ENCODE measurements at places on chromosomes 1 and 21.

DNA sequence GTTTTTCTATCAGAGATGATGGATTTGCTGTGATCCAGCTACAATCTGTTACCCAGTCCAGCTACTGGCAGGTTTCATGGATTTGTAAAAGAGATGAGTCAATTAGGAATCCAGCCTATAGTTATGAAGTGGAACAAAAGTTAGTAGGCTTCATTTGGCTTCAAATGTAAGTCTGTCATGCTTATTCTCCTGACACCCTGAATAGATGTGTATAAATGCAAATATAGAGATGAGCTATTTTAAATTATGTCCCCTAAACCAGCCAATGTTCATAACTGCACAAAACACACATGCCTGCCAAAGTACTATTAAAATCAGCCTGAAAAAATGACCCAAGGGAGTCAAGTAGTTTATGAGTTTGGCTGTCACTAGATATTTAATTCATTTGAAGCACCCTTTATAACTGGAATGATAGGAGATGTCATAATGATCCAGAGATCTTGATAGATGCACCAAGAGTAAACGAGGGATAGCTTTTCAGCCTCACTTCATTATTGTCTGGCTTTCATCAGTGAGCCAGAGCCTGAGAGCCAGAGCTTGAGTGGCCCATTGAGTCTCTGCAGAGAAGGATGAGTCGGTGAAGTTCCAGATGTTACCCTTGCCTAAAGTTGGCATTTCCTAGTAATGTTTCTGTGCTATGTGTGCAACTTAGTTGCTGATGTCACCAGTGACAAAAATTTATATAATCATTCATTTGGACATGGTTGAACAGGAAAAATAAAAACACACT lies 11.8 kb upstream of the NTMT2 start:
- H3K36me3 ChIP-seq = no peaks in the 10 kb centered on the region
- no peak overlapping the region for H3K27ac ChIP-seq
- no peak for DNase-seq
- no peak overlapping the region for H3K4me3 ChIP-seq
- peaks cover 18% of the 10 kb centered on the region for H3K27me3 ChIP-seq

GRCh38 chr1:16184557-16185303 lies 27.7 kb downstream of the ARHGEF19 start:
- DNase-seq = no peak
- H3K4me3 ChIP-seq = no peak overlapping the region
- H3K27ac ChIP-seq = no peak overlapping the region
- peaks cover 8% of the 10 kb centered on the region for H3K27me3 ChIP-seq
- no peaks in the 10 kb centered on the region for H3K36me3 ChIP-seq
- H3K4me1 ChIP-seq = no peaks in the 10 kb centered on the region

DNA sequence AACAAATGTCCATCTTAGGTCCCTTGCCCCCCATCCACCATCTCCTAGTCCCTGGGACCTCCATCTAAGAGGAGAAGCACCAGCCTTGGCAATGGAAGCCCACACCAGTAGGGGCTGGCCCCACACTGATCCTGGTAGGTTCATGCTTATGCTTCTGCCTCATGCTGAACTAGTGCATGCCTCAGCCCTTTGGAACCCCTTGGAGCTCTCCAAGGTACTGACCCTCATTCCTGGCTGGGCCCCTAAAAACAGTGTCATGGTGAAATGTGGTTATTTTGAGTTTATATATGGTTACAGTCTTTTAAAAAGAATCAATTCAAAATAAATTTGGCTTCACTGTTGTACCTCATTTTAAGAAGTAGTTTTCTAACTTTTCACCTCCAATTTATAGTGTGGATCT lies 108.3 kb downstream of the HIVEP3 start:
- no peaks in the 10 kb centered on the region for H3K36me3 ChIP-seq
- no peak overlapping the region for H3K27ac ChIP-seq
- no peaks in the 10 kb centered on the region for H3K27me3 ChIP-seq
- no peak overlapping the region for H3K4me3 ChIP-seq

- H3K4me1 ChIP-seq = no peaks in the 10 kb centered on the region
- DNase-seq = no peak
- no peak overlapping the region for H3K4me3 ChIP-seq
- no peaks in the 10 kb centered on the region for H3K36me3 ChIP-seq
- H3K27me3 ChIP-seq = no peaks in the 10 kb centered on the region
Observed at GRCh38 chr1:217079584-217079983, 356.4 kb upstream of the ESRRG start.

- H3K4me1 ChIP-seq = peaks cover 8% of the 10 kb centered on the region
- DNase-seq = no peak
- no peak overlapping the region for H3K4me3 ChIP-seq
Observed at GRCh38 chr1:28663871-28664470, 4.6 kb upstream of the GMEB1 start.

GRCh38 chr1:204314171-204314892 lies 45.4 kb downstream of the PLEKHA6 start:
- H3K27ac ChIP-seq = no peak overlapping the region
- H3K27me3 ChIP-seq = peaks cover 8% of the 10 kb centered on the region
- H3K4me1 ChIP-seq = no peaks in the 10 kb centered on the region
- no peaks in the 10 kb centered on the region for H3K36me3 ChIP-seq
- no peak for DNase-seq

DNA sequence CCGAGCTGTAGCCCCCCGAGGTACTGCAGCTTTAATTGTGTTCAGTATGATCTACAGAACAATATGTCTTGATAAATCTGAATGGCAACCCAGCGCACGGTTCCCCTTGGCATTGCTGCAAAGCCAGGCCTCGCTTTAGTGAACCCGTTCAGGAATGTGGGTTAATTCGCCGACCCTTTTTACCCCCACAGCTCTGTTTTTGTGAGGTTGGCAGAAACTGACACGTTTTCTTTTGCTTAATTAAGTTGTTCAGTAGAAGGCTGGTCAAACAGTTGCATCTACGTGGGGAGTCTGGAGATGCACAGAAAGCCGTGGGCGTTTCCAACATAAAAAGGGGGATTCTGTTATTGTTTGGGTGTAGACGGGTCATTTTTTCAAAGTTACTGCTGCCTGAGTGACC lies 43.2 kb downstream of the OLIG1 start:
- no peak for DNase-seq
- H3K36me3 ChIP-seq = no peaks in the 10 kb centered on the region
- no peak overlapping the region for H3K27ac ChIP-seq
- no peak overlapping the region for H3K4me3 ChIP-seq
- peaks cover 55% of the 10 kb centered on the region for H3K27me3 ChIP-seq
- H3K4me1 ChIP-seq = peaks cover 8% of the 10 kb centered on the region

DNA sequence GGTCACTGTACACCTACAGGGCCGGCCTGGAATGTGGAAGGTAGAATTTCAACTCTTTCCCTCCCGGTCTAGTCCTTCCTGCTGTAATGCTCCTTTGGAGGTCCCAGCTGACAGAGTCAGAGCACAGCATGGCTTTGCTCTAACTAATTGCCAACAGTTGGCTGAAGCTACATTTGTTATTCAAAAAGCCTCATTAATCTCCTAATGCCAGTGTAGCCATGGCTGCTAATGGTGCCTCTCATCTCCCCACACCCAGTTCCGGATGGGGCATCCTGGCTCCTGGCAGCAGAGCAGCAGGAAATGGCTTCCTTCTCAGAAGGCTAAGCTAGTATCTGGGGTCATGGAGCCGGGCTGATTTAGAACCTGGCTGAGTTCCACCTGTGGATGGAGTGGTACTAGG lies 18.7 kb upstream of the CAMK1G start:
- DNase-seq = no peak
- H3K27ac ChIP-seq = no peak overlapping the region
- peaks cover 8% of the 10 kb centered on the region for H3K4me1 ChIP-seq
- H3K36me3 ChIP-seq = no peaks in the 10 kb centered on the region
- no peak overlapping the region for H3K4me3 ChIP-seq
- peaks cover 36% of the 10 kb centered on the region for H3K27me3 ChIP-seq

GRCh38 chr1:38818175-38818976 lies 41.2 kb downstream of the RRAGC start:
- no peak for DNase-seq
- H3K4me3 ChIP-seq = no peak overlapping the region
- no peaks in the 10 kb centered on the region for H3K4me1 ChIP-seq
- peaks cover 68% of the 10 kb centered on the region for H3K27me3 ChIP-seq
- H3K36me3 ChIP-seq = no peaks in the 10 kb centered on the region

DNA sequence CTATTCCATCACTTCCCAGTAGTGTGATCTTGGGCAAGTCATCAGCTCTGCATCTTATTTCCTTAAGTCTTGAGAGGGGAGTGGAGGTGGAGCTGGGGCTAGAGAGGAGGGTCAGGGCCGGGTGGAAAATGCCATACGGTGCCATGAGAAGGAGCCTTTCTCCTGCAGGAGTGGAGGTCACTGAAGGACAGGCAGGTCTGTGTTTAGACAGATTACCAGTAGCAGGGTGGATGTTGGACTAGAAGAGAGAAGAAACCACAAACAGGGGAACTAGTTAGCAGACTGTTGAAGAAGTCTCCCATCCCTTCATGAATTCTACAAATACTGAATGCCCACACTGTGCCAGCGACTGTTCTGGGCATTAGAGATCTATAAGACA lies 13.9 kb upstream of the CPT2 start:
- DNase-seq = no peak
- no peaks in the 10 kb centered on the region for H3K36me3 ChIP-seq
- H3K27ac ChIP-seq = no peak overlapping the region
- no peak overlapping the region for H3K4me3 ChIP-seq
- H3K27me3 ChIP-seq = no peaks in the 10 kb centered on the region

GRCh38 chr1:92990828-92991227 lies 29.6 kb upstream of the DIPK1A start:
- H3K27ac ChIP-seq = peak overlapping the region; percentile 69
- H3K27me3 ChIP-seq = no peaks in the 10 kb centered on the region
- H3K4me1 ChIP-seq = peaks cover 25% of the 10 kb centered on the region
- H3K4me3 ChIP-seq = peak overlapping the region; percentile 40
- DNase-seq = no peak

DNA sequence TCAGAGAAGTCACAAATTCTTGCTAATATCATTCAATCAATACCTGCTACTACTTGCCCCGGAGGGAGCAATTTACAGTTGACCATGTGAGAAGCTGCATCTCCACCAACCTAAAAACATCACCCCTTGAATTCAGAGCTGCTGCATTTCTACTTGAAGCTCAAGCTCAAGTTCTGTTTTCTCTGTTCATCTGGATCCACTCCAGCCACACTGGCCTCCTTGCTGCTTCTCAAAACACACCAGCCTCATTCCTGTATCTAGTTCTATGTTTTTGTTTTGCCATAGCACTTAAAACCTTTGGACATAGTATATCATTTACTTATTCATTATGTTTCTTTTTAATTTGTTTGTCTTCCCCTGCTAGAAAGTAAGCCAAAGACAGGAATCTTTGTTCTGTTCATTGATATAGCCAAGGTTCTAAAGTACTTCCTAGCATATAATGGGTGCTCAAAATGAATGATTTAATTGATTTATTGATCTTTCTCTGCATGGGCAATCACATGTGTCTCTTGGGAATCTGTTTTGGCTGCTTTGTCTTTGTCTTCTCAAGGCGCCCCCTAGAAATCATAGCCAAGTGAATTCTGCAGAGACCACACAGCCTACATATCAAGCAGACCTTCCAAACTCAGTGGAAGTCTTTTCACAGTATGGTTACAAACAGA lies 23.6 kb downstream of the SYF2 start:
- no peak overlapping the region for H3K27ac ChIP-seq
- no peaks in the 10 kb centered on the region for H3K36me3 ChIP-seq
- no peak for DNase-seq
- H3K4me1 ChIP-seq = no peaks in the 10 kb centered on the region

GRCh38 chr1:22159891-22160290 lies 17.0 kb upstream of the WNT4 start:
- no peaks in the 10 kb centered on the region for H3K36me3 ChIP-seq
- H3K4me1 ChIP-seq = no peaks in the 10 kb centered on the region
- DNase-seq = no peak
- no peak overlapping the region for H3K4me3 ChIP-seq
- H3K27ac ChIP-seq = no peak overlapping the region
- H3K27me3 ChIP-seq = no peaks in the 10 kb centered on the region

- no peak overlapping the region for H3K27ac ChIP-seq
- no peaks in the 10 kb centered on the region for H3K36me3 ChIP-seq
- peaks cover 44% of the 10 kb centered on the region for H3K27me3 ChIP-seq
- DNase-seq = no peak
Observed at GRCh38 chr1:156417401-156418020, 48.5 kb downstream of the RHBG start.

DNA sequence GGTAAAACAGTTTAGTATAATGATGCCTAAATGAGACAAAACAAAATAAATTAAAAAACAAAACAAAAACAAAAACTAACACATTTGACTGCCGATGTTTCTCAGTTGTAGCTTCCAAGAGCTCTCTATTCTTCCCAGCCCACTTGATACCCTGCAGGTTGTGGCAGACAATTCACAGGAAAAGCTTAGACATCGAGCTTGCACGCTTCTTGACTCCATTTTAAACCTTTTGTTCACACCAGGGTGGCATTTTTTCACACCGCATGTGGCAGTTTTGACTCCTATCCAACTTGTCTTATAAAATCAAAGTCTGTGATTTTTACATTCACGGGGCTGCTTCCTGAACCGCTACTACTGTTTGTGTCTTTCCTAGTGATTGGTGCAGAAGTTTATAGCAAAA lies 575.9 kb downstream of the USP25 start:
- no peaks in the 10 kb centered on the region for H3K36me3 ChIP-seq
- no peak overlapping the region for H3K4me3 ChIP-seq
- no peaks in the 10 kb centered on the region for H3K27me3 ChIP-seq
- H3K4me1 ChIP-seq = no peaks in the 10 kb centered on the region
- no peak for DNase-seq

- peaks cover 35% of the 10 kb centered on the region for H3K4me1 ChIP-seq
- no peaks in the 10 kb centered on the region for H3K36me3 ChIP-seq
- peak overlapping the region; percentile 27 for H3K4me3 ChIP-seq
- H3K27ac ChIP-seq = peak overlapping the region; percentile 23
- no peaks in the 10 kb centered on the region for H3K27me3 ChIP-seq
Observed at GRCh38 chr1:111653709-111654108, 34.1 kb downstream of the RAP1A start.

DNA sequence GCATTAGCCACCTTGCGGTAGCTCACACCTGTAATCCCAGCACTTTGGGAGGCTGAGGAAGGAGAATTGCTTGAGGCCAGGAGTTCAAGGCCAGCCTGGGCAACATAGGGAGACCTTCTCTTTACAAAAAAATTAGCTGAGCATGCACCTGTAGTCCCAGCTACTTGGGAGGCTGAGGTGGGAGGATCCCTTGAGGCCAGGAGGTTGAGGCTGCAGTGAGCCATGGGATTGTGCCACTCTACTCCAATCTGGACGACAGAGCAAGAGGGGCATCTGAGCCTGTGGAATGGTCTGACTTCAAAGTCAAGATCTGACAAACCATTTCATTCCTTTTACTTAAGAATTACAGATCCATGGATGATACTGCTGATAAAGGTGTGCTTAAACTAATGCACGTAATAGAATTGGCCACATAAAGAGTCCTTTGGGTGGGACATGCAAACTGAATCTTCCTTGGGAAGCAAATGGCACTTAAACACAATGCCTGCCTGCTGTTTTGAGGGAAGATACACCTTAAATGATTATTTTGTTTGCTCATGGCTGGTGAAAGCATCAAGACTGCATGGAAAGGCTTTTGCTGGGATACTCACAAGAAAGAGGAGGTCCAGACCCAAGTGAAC lies 2.5 kb upstream of the TMEM201 start:
- no peak overlapping the region for H3K4me3 ChIP-seq
- no peak overlapping the region for H3K27ac ChIP-seq
- DNase-seq = peak; percentile 15
- no peaks in the 10 kb centered on the region for H3K27me3 ChIP-seq
- H3K36me3 ChIP-seq = no peaks in the 10 kb centered on the region

- DNase-seq = no peak
- H3K4me3 ChIP-seq = no peak overlapping the region
- peaks cover 11% of the 10 kb centered on the region for H3K27me3 ChIP-seq
- H3K36me3 ChIP-seq = no peaks in the 10 kb centered on the region
- no peaks in the 10 kb centered on the region for H3K4me1 ChIP-seq
Observed at GRCh38 chr1:18612073-18612472, 18.6 kb upstream of the PAX7 start.

GRCh38 chr1:11650331-11650991 lies 3.8 kb downstream of the FBXO2 start:
- H3K27me3 ChIP-seq = no peaks in the 10 kb centered on the region
- peak overlapping the region; percentile 80 for H3K4me3 ChIP-seq
- peak; percentile 95 for DNase-seq
- H3K4me1 ChIP-seq = peaks cover 27% of the 10 kb centered on the region
- peak overlapping the region; percentile 89 for H3K27ac ChIP-seq

All from natural killer cell treated with Interleukin-12 subunit alpha and Interleukin-12 subunit beta and Interleukin-15 and Interleukin-18, amount 100 ng/mL, for 72 hours (primary cell).